DND-41 (cell line): ENCODE measurements at places on chromosomes 7 and 10.

DNA sequence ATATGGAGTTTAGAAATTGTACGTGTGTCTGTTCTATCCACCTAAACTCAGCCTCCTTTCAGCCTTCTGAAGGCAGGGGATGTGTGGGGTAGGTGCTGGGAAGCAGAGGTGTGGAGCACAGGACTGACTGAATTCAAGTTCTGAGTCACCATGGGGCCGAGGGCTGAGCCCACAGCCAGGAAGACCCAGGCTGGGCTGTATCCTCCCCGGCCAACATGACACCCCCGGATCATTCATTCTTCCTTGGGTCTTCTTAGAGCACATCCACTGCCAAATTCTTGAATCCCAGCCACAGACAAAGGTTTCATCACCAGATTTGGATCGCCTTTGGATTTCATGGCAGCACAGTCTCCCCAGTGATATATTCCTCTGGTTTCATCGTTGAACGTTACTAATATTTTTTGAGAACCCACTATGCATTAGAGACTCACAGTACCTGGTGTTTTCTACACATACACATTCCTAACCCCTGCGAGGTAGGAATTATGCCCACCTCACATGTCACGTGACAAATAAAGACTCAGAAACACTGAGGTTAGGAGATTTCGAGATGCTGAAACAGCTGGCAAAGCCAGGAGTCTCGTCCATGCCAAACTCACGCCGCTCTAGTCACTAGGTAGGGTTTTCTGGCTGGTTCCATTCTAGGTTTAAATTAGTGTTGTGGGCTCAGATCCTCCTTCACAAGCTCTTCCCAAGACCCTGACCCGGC is 26.9 kb downstream of the CCDC3 start:
- H3K4me3 ChIP-seq = no peak overlapping the region
- H3K27me3 ChIP-seq = peaks cover 7% of the 10 kb centered on the region
- DNase-seq = no peak
- no peak overlapping the region for H3K27ac ChIP-seq

DNA sequence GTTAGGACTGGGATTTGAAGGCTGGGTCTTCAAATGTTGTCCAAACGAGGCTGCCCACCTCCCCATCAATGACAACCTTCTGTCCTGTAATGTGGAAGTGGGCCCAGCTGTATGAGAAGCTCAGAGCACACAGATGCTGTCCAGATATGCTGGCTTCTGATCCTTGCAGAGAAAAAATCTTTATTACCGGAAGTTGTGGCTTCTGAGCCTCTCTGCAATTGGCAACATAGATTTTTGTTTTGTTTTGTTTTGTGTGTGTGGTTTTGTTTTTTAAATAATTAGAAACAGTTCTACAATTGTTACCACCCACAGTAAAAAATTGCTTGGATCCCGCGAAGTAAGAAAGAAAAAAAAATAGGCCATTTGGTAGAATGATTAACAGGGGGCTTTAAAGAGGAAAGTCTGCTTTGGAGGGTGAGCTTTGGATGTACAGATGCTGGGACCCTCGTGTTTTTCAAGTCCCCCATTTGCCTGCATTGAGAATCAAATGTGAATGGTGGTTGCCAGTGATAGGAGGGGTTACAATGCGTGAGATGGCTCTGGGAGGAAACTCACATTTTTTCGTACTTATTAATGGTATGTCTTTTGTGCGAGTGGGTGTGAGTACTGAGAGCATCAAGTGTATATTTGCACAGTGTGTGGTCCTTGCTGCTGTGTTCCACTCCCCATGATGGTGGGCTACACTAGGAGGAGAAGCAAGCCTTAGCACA is 153.2 kb downstream of the TCF7L2 start:
- H3K27me3 ChIP-seq = no peaks in the 10 kb centered on the region
- peak overlapping the region; percentile 46 for H3K4me3 ChIP-seq
- DNase-seq = peak; percentile 54
- H3K27ac ChIP-seq = peak overlapping the region; percentile 84

DNA sequence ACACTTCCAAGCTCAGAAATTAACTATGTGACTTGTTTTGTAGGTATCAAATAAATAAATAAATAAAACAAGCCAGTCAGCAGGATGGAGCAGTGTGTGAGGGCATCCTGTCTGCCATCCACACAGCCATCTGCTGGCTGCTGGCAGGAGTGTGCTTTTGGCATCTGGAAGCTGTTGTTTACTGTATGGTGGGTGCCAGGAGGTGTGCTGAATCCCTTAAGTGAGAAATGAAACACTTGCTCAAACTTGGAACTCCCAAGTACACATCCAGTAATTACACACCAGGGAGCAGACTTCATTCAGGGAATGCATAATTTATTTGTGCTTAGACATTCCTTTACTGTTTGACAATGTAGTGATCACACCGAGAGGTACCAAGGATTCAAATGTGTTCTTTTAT is 16.9 kb upstream of the TAX1BP1 start:
- no peak overlapping the region for H3K4me3 ChIP-seq
- H3K4me1 ChIP-seq = no peaks in the 10 kb centered on the region; the same call in 1 of the 2 replicates
- H3K27ac ChIP-seq = no peak overlapping the region
- no peaks in the 10 kb centered on the region for H3K36me3 ChIP-seq
- no peak for DNase-seq
- no peaks in the 10 kb centered on the region for H3K27me3 ChIP-seq

DNA sequence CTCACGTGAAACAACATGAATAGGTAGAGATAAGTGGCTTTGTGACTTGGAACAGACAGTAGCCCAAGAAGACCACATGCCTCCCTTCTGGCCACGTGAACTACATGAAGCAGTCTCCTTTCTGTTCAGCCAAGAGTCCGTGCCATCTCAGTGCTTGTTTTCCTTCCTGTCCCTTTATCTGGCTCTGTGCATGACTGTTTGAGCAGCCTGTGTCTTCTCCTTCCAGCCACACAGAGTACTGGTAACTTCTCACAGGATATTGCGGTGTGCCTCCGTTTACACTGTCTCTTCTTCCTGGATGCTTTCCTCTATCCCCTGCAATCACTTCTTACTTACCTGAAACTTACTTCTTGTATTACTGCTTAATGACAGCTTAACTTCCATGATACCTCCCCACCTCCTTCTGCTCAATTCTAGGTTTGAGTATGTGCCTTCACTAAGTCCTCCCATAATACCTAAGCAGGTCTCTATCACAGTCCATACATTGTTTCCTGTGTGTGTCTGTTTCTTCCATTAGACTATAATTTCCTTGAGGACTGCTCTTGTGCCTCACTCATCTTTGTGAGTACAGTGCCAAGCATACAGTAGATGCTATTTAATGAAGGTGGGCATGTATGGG is 748.7 kb downstream of the AUTS2 start:
- no peaks in the 10 kb centered on the region for H3K27me3 ChIP-seq
- no peaks in the 10 kb centered on the region for H3K36me3 ChIP-seq
- no peaks in the 10 kb centered on the region for H3K4me1 ChIP-seq
- no peak overlapping the region for H3K4me3 ChIP-seq
- DNase-seq = no peak

DNA sequence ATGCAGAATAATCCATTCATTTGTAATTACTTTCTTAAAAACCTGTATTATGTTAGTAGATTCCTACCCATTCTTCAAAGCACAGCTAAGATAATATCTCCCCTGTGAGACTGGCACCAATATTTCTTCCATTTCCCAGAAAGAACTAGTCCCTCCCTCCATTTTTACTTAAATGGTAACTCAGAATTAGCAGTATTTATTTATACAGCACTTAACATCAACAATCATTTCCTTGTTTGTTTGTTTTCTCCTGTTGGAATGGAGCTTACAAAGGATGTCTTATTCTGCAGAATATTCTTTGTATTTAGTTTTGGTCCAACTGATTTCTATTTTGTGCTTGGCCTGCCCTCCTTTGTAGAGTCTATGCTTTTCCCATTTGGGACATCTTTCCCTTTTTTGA is 32.1 kb upstream of the PTPN12 start:
- no peak overlapping the region for H3K27ac ChIP-seq
- no peak overlapping the region for H3K4me3 ChIP-seq
- H3K4me1 ChIP-seq = no peaks in the 10 kb centered on the region
- no peak for DNase-seq
- no peaks in the 10 kb centered on the region for H3K27me3 ChIP-seq

DNA sequence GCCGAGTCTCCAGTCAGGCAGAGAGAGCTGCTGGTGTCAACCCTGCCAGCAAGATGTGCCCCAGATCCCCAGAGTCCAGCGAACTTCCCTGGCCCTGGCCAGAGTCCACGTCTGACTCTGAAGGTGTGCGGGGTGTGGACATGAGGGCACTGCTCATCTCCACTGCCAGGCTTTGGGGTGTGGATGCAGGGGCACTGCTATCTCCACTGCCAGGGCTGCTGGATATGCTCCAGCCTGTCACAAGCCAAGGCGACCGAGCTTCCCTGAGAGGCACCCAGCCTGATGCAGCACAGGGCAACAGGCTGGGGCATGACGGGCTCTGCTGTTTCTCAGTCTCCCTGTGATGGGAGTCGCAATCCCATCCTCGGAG is 596.8 kb downstream of the PTPRN2 start:
- H3K27me3 ChIP-seq = peaks cover 2% of the 10 kb centered on the region
- no peaks in the 10 kb centered on the region for H3K4me1 ChIP-seq
- H3K36me3 ChIP-seq = no peaks in the 10 kb centered on the region

GRCh38 chr7:6231184-6231583 is 41.2 kb downstream of the CYTH3 start:
- no peak overlapping the region for H3K4me3 ChIP-seq
- H3K36me3 ChIP-seq = no peaks in the 10 kb centered on the region
- no peaks in the 10 kb centered on the region for H3K27me3 ChIP-seq
- DNase-seq = no peak

DNA sequence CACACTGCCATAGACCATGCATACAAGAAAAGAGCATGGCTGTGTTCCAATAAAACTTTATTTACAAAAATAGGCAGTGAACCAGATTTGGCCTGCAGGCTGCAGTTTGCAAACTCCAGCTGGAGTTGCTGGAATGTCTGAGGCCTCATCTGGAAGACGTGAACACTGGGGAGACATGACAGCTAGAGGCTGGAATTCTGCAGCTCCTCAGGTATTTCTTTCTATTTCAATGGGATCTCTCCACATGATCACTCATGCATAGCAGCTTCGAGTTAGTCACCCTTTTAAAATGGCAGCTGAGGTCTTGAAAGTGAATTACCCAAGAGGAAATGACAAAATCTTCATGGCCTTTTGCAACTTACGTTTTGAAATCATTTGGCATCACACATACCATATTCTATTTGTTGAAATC is 52.6 kb upstream of the BET1 start:
- no peaks in the 10 kb centered on the region for H3K4me1 ChIP-seq
- no peak overlapping the region for H3K27ac ChIP-seq
- DNase-seq = no peak
- H3K36me3 ChIP-seq = no peaks in the 10 kb centered on the region
- H3K27me3 ChIP-seq = no peaks in the 10 kb centered on the region

- H3K27ac ChIP-seq = no peak overlapping the region
- no peak for DNase-seq
- no peaks in the 10 kb centered on the region for H3K27me3 ChIP-seq
- no peaks in the 10 kb centered on the region for H3K4me1 ChIP-seq
- no peak overlapping the region for H3K4me3 ChIP-seq
These were observed 20.5 kb downstream of the PON3 start for GRCh38 chr7:95375591-95376257.

- no peak overlapping the region for H3K4me3 ChIP-seq
- H3K4me1 ChIP-seq = no peaks in the 10 kb centered on the region
- H3K27ac ChIP-seq = no peak overlapping the region
These were observed 267.8 kb upstream of the MYO3A start for GRCh38 chr10:25666276-25666675.

DNA sequence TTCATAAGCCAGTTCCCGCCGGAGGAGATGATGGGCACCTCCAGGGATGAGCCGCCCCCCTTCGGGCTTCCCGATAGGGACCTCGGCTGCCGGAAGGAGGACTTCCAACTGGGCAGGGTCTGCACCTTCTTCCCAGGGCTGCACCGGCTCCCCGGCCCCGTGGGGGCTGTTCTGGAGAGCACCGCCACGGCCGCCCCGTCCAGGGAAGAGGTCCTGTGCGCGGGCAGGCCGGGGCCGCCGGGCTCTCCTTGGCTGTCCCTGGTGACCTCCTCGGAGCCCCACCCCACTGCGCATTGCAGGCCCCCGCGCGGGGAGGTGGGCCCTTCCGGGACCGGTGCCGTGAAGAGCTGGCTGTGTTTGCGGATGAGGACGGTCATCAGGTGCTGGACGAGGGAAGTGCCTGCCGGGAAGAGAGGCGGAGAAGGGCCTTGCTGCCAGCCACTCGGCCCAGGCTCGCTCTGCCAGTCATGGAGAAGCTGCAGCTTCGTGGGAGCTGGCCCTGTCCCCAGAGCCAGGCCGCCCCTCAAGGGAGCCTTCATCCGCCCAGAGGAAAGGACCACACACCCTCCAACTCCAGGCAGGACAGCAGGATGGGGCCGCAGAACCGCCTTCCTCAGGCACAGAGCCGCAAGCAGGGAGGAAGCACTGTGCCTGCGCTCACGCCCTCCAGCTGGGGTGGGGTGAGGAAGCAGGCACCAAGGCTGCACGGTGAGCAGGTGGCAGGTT is 144.4 kb downstream of the MAPK8 start:
- H3K27ac ChIP-seq = no peak overlapping the region
- no peak overlapping the region for H3K4me3 ChIP-seq
- H3K4me1 ChIP-seq = no peaks in the 10 kb centered on the region

GRCh38 chr7:74417419-74417971 is 36.2 kb upstream of the GTF2IRD1 start:
- H3K27ac ChIP-seq = no peak overlapping the region
- H3K36me3 ChIP-seq = no peaks in the 10 kb centered on the region
- peak; percentile 43 for DNase-seq
- H3K4me1 ChIP-seq = no peaks in the 10 kb centered on the region
- H3K4me3 ChIP-seq = no peak overlapping the region
- no peaks in the 10 kb centered on the region for H3K27me3 ChIP-seq

GRCh38 chr7:151742713-151743480 is 134.0 kb downstream of the PRKAG2 start:
- no peak overlapping the region for H3K4me3 ChIP-seq
- no peak for DNase-seq
- H3K27ac ChIP-seq = no peak overlapping the region
- peaks cover 31% of the 10 kb centered on the region for H3K27me3 ChIP-seq
- no peaks in the 10 kb centered on the region for H3K36me3 ChIP-seq
